Keratinocyte (primary cell): ENCODE measurements at places on chromosomes 7 and 10.

GRCh38 chr7:13411636-13412035, 577.8 kb downstream of the ETV1 start:
- DNase-seq = no peak

- DNase-seq = no peak
Observed at GRCh38 chr10:106189292-106189691, 975.2 kb downstream of the SORCS1 start.

GRCh38 chr7:41730161-41730560, 27.3 kb upstream of the INHBA start:
- no peak for DNase-seq

GRCh38 chr7:150648353-150649079, 16.3 kb upstream of the GIMAP6 start:
- DNase-seq = no peak

DNA sequence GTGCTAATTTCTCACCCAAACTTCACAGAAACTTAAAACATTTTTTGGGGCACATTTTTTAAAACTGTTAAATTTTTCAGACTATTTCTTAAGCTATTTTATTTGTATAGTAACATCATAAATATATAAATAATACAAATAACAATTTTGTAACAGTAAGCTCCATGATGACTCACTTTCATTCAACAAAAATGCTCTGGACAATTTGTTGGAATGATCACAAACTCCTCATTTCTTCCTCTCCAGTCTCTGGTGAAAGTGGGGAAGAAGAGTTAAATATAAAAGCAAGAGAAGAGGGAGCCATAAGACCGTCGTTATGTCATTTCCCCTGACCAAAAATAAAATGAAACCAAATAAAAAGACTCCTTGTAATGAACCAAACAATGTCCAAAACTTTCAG, 162.4 kb downstream of the AGMO start:
- no peak for DNase-seq

GRCh38 chr7:141333459-141333858, 217.8 kb upstream of the AGK start:
- no peak for DNase-seq

- DNase-seq = no peak
Observed at GRCh38 chr10:38605153-38605661, 511.1 kb downstream of the ZNF37A start.

DNA sequence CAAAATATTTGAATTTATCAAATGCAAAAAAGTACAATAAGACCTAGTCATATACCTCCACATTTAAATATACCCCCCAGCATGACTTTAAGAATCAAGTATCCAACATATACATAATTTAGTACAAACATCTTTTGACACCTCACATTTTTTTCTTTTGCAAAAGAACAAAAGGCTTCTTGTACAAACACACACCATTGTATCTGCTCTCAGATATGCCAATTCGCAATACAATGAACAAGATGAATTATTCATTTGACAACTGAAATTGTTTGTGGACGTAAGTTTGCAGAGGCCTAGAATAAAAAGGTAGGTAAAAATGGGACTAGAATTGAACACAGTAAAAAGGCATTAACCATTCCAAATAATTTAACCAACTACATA, 154.4 kb downstream of the CACNA2D1 start:
- DNase-seq = no peak

DNA sequence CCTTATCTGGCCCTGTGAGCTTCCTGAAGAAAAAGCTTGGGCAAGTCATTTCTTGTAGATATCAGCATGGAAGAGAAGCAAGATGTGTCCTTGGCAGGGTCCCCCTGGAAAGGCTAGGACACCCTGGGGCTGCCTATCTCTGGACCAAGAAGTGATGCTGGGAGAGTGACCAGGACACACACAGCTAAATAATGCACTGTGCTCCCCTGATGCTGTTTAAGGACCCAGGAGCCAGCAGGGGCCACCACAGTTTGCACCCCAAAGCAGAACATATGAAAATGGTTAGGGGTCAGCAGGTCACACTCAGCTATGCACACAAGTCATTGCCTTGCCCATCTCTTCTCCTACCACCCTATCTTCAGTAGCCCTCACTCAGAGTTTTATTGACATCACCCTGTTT, 47.9 kb upstream of the GPR26 start:
- DNase-seq = no peak

DNA sequence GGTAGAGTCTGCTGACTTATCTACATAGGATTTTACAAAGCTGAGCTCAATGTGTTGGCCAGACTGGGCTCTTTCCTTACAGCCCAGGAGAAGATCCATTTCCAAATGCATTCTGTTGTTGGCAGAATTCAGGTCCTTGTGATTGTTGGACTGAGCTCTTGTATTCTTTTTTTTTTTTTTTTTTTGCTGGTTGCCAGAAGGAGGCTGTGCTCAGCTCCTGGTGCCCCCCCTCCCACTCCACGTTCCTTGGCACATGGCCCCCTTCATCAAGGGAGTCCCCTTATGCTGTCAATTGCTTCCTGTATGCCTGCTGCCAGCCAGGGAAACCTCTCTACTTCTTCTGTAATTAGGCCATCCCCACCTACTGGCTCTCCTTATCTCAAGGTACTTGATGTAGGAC, 518.1 kb upstream of the AKR1E2 start:
- no peak for DNase-seq

- DNase-seq = no peak
Observed at GRCh38 chr7:22386865-22387264, 29.9 kb upstream of the RAPGEF5 start.

DNA sequence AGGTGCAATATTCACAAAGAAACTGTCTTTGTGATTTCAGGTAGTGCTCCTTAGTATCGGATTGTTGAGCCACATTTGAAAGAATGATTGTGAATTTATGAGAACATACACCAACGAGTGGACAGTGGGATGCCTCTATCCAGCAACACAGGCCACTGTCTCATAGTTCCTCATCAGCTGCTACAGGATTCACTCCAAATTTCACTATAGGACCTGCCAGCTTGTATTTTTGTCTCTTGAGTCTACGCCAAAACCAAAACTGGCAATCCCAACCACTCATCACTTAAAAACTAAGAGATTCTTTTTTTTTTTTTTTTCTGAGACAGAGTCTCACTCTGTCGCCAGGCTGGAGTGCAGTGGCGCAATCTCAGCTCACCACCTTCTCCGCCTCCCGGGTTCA, 964.5 kb downstream of the CNTNAP2 start:
- DNase-seq = no peak

DNA sequence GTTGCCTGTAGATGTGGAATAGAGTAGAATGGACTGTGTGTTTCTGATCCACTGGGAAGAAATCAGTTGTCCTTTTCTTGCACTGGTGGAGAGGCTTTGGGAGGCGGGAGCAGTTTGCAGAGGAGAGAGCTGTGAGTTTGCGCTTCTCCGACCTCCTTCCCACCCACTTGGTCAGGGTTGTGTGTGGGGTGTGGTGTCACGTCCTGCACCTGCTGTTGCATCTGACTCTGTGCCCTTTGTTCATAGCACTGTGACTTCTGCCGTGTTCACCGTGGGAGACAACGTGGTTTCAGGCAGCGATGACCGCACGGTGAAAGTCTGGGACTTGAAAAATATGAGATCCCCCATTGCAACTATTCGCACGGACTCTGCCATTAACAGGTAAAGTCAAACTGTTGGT, 67.8 kb downstream of the WDR37 start:
- DNase-seq = no peak

GRCh38 chr10:79269443-79269842, 77.8 kb upstream of the PPIF start:
- no peak for DNase-seq

DNA sequence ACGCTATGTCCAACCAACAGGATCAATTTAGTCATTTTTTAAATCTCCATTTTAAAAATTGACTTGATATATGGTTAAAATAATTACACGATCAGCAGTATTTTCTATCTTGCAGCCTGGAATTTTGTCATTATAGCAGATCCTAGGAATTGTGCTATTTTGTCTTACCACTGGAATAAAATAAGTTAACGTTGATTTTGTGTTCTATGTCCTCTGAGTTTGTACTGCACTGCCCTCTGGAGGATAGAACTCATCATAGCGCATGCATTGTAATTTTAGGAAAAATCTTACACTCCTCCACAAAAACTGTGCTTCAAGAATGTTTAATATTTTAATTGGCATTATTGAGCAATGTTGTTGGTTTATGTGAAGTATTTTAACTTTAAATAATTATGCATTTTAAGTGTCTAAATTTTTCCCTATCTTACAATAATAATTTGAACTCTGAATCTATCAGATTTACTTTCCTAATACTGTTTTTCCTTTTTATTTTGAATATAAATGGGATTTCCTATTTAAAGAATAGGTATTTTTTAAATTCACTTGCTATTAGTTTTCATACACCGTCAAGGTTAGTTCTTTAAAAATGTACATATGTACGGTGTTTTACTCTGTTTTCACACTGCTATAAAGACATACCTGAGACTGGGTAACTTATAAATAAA, 220.1 kb downstream of the PPP1R3A start:
- no peak for DNase-seq

GRCh38 chr7:117383483-117384189, 43.7 kb downstream of the ASZ1 start:
- no peak for DNase-seq

DNA sequence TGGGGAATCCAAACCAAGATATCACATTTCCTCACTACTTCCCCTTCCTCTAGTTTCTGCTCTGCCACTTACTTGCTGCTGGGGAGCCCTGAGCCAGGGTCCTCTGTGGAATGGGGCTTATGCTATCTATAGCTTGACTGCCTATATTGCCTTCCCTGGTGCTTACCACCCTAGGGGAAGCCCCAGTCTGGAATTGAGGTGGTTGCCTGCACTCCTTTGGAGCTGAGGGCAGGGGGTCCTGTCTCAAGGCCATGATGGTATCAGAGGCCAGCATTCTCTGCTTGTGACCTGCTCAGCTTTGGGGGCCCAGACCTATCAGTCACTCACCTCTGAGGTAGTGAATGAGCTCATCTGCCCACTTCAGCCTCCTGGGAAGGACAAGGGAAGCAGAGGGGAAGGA, 29.3 kb upstream of the INMT start:
- no peak for DNase-seq

DNA sequence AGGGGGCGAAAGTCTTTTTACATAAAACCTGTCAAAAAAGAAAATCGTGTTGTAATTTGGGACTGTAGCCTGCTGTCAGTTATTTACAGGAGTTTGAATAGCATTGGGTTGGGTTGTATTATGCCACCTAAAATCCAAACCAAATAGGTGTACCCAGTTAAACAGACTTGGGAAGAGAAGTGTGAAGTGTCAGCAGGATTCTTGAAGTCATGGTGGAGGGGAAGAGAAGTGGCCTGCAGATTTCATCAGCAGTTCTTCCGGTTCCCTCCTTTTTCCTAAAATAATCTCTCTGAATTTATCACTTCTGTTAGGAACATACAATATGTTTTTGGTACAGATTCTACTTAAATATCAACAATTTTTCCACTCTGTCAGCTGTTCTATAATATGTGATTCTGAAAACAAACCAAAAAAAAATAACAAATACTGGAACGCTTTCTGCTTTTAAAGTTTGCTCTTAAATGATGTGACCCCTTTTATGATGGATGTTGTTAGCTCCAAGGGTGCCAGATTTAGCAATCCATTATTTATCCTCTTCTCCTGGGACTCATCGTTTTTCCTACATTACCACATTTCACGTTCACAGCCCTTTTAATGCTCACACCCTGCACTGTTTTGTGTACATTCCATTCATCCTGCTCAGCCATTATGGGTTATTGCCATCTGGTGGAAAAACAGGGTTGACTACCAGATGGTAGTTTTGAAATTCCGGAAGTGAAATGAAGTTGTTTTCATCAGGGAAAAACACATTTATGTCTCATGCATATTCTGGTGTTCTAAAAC, 18.7 kb upstream of the ARHGAP12 start:
- DNase-seq = no peak

DNA sequence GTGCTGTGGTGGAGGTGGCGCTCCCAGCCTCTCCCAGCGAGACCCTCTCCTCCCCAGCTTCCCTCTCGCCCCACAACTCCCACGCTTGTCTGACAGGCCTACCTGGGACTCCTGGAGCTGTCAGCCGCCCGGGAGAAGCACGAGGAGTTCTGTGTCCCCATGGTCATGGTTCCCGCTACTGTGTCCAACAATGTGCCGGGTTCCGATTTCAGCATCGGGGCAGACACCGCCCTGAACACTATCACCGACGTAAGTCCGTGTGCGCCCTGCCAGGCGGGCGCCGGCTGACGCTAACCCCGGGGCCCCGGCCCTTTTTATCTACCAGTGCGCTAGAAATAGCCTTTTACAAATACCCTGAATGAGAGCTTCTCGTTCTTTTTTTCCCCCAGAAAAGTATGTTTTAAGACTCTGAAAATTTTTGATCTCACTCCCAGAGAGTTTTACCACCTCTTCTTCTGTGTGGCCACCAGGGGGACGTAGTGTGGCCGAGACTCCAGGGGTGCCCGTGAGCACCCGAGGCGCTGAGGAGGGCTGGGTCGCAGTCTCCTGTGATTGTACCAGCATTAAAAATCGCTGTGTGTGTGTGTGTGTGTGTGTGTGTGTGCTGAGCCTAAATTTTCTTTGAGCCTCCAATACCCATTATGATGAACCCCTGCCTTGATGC, 52.6 kb downstream of the PFKP start:
- DNase-seq = no peak

- no peak for DNase-seq
Observed at GRCh38 chr10:115093286-115093775, at the start of gene ATRNL1. ATRNL1 (plus strand) TSS chr10:115093365; CDS start chr10:115093751, 386 bp downstream.

- DNase-seq = no peak
Observed at GRCh38 chr7:96416599-96416998, 94.7 kb upstream of the SLC25A13 start.

- DNase-seq = no peak
Observed at GRCh38 chr10:69991151-69991550, 61.5 kb upstream of the MACROH2A2 start.

DNA sequence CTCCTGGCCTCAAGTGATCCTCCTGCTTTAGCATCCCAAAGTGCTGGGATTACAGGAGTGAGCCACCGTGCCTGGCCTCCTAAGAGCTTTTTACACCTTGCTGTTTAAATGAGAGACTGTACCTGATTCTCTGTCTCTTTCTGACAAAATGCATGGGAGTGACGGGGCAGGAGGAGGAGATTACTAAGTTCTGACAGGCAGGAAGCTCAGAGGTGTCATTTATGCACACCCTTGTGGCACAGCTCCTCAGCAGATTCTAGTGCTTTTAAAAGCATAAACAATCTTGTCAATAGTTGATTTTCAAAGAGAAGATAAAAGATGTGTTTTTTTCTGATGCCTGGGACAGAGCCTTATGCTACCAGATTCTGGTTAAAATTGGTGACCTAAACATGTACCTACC, 39.7 kb upstream of the STEAP4 start:
- DNase-seq = no peak

DNA sequence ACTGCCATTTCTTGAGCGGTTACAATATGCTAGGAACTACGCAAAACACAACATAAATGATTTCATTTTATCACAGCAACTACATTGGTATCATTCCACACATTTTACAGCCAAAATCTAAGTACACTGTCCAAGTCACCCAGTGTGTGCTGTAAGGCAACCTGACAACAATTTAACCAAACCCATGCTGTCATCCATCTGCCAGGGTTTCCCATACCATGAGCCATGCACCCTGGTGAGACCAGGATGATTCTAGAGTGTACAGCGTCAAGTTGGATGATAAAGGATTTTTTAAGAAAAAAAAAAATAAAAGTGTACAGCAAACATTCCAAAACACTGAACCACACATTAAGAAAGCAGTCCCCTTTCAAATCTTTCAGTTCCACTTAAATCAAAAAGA, 52.9 kb downstream of the PIK3AP1 start:
- no peak for DNase-seq
